Left renal pelvis (tissue), 4 donors: ENCODE measurements at places on chromosomes 4 and X. TPM values are rescaled to one million over a fixed set of nuclear protein-coding genes. Genes with fewer than 3 reads are reported as not detected.

NXF3 gene
- polyA plus RNA-seq = 0.08 TPM

BTC gene
- polyA plus RNA-seq = 6.9 TPM

NSG1 gene
- 4.4 TPM for polyA plus RNA-seq

TCEAL7 gene
- 56.8 TPM for polyA plus RNA-seq

PNMA5 gene
- polyA plus RNA-seq = 0.12 TPM

DNA sequence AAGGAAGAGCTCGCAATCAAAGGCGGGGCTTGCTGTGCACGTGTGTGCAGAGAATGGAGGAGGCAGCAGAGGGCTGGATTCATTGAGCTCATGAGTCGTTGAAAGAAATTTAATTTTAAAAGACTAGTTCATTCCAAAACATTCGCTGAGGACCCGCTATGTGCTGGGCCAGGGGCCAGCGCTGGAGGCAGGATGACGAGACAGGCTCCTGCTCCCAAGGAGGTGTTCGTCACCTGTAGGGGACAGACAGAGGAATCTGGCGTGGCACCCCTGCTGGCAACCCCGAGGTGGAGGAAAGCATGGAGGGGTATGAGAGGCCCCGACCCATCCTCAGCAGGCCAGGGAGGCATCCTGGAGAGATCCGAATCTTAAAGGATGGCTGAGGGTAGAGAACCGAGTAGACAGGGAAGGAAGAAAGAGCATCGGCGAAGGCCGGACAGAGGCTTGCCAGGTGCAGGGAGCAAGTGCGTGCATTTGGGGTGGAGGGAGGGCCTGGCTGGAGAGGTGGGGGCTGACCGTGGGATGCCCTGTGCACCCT is 96.4 kb downstream of the CPZ start:
- no peak for DNase-seq

- no peak for DNase-seq
These were observed 1995.9 kb downstream of the C4orf33 start for GRCh38 chr4:131091896-131092295.
